ENCODE measurements at places on chromosomes 2 and 18.

GRCh38 chr2:226351711-226352110 lies 447.9 kb downstream of the IRS1 start:
- no peak for DNase-seq

GRCh38 chr2:98793275-98793674 lies 62.3 kb upstream of the MGAT4A start:
- DNase-seq = no peak

DNA sequence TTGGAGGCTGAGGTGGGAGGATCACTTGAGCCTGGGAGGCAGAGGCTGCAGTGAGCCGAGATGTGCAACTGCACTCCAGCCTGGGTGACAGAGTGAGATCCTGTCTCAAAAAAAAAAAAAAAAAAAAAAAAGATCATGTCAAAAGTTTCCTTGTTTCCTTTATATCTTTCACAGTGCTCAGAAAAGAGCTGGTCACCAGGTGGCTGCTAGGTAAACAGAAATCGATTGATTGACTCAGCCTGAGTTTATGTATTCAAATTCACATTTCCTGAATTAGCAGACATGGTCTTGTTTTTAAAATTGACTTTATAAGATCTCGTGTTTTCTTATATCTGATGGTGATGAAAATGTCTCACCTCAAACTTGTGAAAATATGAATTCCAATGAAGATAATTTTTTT lies 261.8 kb upstream of the FANCL start:
- no peak for DNase-seq

DNA sequence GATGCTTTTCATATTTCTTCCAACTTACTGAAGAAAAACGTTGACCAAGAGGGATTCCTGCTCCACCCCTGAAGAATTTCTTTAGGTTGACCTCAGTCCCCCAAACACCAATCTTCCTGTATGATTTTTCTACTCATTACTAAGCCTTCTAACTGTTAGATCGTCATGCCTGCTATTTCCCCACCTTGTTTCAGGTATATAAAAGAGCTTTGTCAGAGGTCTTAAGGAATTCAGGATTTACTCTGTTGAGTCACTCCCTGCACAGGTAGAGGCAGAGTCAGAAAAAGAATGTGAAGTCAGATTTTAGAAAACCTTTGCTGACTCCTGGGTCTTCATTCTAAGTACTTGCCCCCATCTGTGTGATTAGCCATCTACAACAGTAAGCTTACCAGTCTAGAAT lies 83.8 kb upstream of the NOSTRIN start:
- DNase-seq = no peak

GRCh38 chr18:61893309-61893970 lies 633 bp upstream of the RNF152 start:
- peak; percentile 75 for DNase-seq

DNA sequence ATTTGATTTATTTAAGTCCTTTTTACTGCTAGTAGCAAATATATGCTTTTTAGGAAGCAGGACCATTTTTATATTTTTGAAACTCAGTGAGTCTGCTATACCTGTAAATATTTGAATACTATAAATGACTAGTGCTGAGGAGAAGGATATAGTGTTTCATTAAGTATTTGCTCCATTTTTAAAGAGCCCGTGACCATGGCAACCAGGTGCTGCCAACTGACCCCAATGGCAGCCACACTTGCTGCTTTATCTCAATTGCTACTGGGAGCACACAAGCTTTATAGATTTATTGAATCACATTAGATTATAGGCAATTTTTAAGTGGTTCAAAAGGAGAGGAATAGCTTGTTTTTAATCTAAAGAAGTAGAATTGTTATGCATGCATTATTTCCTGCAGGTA lies 142.0 kb downstream of the SCG2 start:
- DNase-seq = no peak

- no peak for DNase-seq
These were observed 22.4 kb downstream of the MOGAT1 start for GRCh38 chr2:222693837-222694236.

DNA sequence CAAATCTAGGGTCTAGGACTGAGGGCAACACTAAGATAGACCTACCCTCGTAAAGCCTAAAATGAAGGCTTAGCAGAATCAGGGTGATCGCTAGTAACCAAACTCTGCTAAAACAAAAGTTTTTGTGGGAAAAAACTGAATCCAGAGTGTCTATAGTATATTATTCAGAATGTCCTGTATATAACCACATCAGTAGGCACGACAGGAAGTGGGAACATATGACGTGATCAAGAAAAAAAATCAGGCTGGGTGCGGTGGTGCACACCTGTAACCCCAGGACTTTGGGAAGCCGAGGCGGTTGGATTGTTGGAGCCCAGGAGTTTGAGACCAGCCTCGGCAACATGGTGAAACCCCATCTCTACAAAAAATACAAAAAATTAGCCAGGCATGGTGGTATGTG lies 106.1 kb downstream of the UGGT1 start:
- no peak for DNase-seq

GRCh38 chr2:161017780-161018470 lies 142.3 kb upstream of the TANK start:
- no peak for DNase-seq

DNA sequence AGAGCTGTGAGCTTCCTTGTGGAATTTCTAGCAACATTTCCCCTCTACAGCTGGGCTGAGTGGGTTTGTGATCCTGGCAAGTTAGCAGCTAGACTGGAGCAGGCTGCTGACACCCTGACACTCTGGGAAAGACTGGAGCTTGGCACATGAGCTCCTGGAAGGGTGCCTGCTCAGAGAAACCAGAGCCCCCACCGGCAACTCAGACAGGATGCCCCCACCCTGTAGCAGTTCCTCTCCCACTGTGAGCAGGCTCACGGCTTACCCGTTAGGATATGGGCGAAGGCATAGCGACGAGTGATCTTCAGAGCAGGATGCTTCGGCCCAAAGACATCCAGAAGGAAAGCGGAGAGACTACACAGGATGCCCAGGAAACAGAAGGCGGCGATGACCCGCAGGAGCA lies 11.2 kb downstream of the TMEM127 start:
- DNase-seq = no peak

- peak; percentile 13 for DNase-seq
These were observed 42.0 kb downstream of the SPC25 start for GRCh38 chr2:168848225-168848624.

GRCh38 chr18:2979129-2979528 lies 33.8 kb downstream of the LPIN2 start:
- DNase-seq = no peak

DNA sequence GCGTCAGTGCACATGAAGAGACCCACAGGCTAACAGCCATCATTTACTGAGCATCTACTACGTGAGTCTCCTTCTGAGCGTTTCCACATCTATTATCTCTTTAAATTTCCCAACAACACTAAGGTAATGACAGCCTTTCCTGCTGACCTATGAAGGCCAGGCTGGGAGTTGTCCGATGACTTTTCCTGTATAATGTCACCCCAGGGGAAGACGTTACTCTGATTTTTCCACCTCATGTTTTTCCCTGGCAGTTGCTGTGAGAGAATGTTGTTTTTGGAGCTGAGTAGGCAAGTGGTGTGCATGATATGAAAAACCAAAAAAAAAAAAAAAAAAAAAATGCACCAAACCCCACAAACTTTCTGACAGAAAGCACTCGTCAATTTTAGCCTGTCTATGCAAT lies 207.6 kb downstream of the SLC8A1 start:
- DNase-seq = no peak

DNA sequence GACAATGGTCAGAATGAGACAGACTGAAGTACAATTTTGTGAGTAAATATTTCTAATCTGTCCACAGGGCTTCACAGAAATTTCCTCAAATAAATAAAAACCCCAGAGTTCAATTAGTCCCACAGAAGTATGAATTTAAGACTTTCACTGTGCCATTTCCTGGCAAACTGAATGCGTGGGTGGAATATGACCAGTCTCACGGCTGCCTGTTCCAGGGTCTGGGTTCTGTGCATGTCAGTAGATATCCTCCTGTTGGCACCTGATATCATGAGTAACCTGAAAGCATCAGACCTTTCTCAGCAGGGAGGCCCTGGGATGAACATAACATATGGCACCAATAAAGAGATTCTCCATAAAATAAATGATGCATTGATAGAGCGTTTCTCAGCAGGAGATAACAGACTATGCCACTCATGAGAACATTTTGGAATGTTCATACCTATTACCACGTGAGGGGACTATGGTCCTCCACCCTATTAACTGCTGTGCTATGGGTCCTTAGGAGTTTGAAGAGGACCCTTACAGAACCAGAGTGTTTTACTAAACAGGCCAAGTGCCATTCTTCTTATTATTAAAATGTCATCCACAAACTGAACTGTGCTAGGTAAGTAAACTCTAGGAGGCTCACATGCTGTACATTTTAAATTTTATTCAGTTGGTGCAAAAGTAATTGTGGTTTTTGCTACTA lies 10.6 kb upstream of the MALL start:
- DNase-seq = no peak

DNA sequence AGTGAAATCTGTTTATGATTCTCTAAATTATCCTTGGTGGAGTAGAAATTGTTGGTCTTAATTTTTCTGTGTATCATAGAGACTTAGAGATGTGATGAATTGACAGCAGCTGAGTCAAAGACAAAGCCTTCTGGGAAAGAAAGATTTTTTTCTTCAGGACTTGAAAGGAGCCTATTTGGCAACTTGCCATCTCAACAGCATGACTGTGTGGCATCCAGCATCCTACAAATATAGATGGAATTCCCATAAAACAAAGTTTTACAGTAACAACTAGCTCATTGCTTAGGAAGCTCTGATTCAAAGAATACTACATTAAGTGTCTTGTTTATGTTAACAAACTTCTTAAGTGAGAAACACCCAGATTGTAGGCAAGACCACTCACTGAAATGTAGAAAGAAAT lies 79.2 kb upstream of the SETBP1 start:
- DNase-seq = no peak

GRCh38 chr2:101521487-101521886 lies 46.6 kb upstream of the RFX8 start:
- DNase-seq = no peak

DNA sequence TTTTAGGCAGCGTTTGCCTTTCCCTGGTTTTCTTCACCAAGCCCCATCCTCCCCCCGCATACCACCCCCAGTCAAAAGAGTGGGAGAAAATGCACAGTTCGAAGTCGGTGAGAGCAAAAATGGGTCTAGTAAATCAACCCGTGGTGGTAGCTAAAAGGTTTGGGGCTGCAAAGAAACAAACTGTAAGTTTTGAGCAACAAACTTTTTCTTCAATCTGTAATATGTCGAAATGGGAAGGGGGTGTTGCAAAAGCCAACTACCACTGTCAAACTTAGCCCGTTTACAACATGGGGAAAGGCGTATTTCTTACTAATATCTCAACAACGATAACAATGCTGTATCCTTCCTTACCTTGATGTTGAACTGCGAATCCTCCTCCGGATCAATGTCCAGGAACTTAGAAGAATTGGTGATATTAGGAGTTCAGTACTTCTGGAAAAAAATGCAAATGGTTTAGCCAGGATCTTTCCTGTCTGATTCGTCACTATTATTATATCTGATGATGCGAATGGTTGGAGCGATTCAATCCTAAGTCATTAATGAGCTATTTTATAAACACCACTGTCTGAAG lies 2.4 kb upstream of the SATB2 start:
- DNase-seq = no peak
